ENCODE measurements at places on chromosomes 6 and 20.

DNA sequence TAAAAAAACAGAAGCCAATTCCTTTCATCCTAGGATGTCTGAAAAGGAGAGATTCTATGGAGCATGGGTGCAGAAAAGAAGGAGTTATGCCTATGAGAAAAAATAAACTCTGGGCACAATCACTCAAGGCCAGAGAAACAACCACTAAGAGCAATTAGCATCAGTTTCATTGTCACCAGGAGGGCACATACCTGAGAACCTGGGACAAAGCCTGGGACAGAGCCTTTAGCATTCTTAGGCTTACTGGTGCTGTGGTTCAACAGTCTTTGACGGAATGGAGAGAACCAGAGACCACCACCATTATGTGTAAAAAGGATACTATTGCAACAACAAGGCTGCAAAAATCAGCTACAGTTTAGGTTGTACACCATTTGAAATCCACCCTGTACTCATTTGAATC is 29.4 kb upstream of the BCKDHB start:
- DNase-seq = no peak

DNA sequence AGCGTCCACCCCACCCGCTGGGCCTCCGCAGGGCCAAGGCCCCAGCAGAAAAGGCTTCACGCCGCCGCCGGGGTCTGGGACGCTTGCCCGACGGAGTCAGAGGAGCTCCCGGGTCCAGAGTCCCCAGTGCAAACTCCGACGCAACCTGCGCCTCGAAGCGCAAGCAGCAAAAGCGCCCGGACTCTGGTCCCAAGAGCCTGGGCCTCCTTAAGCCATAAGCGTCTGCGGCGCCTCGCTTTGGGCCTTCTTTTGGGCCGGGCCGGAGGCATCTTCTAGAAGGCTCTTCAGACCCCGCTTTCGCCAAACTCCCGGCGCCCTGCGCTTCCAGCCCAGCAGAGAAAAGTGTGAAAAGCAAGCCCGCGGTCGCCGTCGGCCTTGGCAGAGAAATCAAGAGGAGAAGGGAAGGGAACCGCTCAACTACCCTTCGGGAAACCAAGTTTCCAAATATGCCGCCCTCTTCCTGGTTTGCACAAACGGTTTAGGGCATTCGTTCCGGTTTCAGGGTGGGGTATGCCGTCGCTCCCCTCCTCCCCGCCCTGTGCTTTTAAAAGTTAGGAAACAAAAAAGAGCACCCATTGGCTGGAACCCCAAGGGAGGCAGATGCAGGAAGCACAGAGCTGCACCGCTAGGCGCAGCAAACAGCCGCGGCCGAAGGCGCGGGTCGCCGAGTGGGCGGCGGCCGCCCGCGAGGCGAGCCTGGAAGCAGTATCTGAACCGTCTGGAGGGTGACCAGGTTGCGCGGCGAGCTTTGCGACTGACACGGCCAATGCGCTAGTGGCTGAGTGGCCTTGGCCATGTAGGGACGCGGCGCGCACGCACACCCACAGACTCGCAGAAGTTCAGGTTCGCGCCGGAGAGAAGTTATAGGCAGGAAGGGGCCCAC is 1.2 kb downstream of the TBX18 start:
- DNase-seq = no peak

- DNase-seq = no peak
Measured at GRCh38 chr6:160263196-160263939, 4.7 kb upstream of the SLC22A2 start.

- DNase-seq = no peak
Measured at GRCh38 chr20:60334911-60335310, 376.7 kb downstream of the CDH26 start.

- no peak for DNase-seq
Measured at GRCh38 chr6:158168040-158168289, at the start of gene SERAC1. TSS of gene SERAC1 (minus strand) at chr6:158168262. CDS start at chr6:158158363, 9,899 bp downstream.

- no peak for DNase-seq
Measured at GRCh38 chr6:4091941-4092340, 13.0 kb upstream of the FAM217A start.

GRCh38 chr6:88371480-88371879 is 205.3 kb upstream of the CNR1 start:
- DNase-seq = no peak

DNA sequence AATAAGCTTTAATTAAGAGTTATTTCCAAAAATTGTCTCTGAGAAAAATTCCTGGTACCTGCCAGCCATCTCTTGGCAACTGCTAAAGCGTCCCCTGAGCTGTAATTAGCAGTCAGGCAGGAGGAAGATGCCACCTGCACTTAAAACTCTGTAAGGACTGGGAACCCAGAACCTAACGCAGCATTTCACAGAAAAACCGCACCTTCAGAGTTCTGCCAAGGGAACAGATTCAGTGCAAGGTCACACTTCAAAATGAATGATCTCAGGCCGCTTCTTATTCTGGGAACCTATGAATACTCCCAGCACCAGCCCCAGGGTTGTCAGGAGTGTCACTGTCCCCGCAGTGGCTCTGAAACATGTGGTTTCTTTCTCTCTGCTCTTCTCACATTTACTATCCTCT is 36.7 kb downstream of the INSM1 start:
- DNase-seq = no peak

DNA sequence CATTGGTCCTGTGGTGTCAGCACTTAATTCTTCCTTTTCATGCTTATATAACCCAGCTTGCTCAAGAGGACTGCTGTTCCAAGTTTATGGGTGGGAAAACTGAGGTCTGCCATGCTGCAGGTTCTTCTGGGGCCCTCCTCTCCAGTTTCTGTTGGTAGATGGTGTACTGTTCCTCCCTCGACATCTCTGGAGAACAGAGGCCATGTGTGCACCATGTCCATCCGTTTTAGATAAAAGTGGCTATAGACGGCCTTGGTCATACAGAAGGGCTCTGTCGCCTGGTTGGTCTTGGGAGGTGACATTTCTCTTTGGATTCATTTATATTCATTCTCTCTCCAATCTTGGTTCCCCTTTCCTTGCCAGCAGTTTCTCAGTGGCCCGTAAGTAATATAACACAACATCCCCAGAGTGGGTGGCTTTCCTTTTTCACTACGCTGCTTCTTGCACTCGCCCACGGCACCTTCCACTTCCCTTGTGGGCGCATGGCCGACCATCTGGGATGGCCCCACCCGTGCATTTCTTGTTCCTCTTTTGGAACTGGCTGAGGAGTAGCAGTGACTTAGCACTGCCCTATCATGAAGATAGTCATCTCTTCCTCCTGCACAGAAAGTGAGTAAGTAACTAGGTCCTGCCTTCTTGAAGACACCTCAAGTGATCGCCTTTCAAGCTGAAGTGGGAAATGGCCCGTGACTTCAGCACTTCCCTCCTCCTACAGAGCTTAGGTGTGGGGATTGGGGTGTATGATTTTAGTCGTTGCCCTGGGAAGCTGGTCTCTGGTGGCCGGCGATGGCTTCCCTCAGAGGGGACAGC is 94.2 kb downstream of the RREB1 start:
- DNase-seq = no peak

GRCh38 chr6:36376742-36377141 is 10.7 kb downstream of the ETV7 start:
- DNase-seq = no peak

DNA sequence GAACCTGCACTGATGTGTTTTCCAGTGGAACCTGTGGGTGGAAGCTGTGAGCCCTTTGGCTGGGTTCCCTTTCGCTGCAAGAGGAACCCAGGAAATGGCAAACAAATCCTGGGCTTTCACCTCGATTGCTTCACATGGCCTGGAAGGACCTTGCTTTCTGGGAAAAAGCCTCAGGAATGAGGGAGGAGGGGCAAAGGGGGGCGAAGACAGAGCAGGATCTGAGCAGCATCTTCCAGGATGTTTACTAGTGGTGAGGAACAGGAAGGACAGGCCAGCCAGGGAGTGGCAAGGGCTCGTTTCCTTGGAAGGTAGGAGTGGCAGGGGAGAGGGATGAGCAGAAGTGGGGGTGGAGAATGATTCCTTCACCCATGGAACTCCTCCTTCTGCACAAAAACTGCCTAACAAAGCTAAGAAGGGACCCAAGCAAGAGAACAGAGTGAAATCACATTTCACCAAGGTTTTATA is 5.9 kb downstream of the SLC2A10 start:
- DNase-seq = no peak

DNA sequence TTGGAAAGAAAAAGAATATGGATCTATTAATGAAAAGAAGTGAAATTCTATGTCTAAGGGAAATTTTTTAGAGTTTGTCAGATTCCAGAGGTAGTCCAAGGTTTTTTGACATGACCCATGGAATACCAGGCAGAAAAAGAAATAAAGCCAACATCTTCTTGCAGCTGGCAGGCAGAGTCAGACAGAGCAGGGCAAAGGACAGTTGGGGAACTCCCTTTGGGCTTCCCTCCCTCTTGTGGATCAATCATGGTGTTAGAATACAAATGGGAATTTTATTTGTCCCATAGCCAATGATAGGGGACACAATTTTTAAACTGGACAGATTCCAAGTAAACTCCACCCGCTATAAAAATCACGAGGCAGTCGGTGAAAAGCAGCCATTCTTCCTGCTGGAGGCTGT is 92.1 kb upstream of the TAB2 start:
- no peak for DNase-seq

GRCh38 chr6:921400-921799 is 228.5 kb upstream of the EXOC2 start:
- DNase-seq = no peak

DNA sequence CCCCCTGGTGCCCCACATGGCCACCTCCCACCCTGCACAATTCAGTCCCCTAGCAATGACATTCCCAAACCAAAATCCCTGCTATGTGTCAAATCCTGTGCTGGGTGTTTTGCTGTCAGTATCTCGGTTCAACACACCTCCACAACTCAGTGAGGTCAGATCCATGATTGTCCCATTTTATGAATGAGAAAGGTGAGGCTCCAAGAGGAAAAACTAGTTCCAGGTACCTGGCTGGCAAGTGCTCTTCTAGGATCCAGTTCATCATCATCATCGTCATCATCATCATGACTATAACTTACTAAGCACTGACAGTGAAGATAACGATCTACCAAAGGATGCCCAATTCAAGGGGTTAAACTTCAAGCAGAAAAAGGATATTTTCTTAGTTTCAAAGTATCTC is 15.2 kb downstream of the ID1 start:
- no peak for DNase-seq

- no peak for DNase-seq
Measured at GRCh38 chr6:475314-475713, 83.8 kb downstream of the IRF4 start.

DNA sequence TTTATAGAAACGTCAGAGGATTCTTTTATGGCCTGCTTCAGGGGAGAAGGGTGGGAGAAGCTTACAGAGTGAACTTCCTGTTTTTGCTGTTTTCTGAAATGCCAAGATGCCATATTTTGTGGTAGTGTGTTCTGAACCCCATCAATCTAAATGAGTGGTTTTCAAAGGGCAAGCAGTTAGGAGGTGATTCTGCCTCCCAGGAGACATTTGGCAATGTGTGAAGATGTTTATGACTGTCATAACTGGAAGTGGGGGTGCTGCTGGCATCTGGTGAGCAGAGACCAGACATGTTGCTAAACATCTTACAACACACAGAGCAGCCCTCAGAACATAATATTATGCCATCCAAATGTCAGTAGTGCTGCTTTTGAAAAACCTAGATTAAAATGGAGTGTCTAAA is 6.0 kb upstream of the PRL start:
- DNase-seq = no peak

DNA sequence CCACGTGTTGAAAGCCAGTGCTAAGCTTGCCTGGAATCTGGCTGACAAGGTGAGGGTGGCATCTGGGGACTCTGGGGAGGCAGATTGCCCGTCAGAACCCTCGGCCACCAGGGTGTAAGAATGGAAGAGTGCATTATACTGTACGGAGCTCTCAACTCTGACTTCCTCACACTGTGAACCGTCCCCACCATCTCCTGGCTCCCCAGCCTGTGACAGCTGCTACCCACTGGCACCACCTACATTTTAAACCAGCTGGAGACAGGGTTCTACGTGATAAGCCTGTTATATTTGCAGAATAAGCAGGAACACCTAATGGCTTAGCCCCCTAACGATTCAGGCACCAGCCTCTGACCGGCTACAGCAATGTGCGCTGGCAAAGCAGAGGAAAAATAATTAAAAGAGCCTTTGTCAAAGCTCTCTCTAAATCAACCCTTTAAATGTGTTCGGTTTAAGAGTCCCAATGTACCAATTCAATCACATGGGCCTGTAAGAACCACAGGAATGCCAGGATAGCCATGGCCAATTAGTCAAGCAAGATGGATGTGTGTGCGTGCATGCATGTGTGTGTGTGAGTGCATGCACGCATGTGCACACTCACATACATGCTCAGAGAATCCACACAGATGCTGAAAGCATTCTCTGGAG is 89.1 kb upstream of the TAB2 start:
- no peak for DNase-seq

DNA sequence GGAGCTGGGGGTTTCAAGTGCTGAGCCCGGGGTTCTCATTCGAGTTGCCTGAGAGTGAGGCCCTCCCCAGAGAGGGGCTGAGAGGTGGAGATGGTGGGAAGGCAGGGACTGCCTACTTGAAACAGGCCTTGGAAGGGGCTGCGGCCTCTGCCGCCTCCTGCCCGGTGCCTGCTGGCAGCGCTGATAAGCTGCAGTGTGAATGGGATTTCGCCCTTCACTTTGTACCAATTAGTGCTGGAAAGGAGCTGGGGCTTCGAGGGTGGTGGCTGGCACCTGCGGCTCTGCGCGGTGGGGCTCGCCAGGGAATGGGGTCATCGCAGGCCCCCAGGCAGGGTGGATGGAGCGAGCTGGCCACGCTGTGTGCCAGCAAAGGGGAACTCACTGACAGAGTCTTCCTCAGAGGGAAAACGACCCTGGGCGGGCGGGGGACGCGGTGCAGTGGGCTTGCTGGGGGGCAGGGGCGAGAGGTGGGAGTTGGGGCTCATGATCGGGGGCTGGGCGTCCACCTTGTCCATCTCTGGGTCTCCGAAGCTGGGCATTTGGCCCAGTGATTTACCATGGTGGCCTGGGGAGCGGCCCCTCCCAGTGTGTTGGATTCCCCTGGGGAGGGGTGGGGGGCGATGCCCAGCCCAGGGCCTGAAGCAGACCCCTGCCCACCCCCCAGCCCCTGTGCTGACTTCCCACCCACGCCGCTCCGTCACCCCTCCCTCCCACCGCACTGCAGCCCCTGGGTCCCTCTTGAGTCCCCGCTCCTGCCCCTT is 22.9 kb downstream of the COL20A1 start:
- no peak for DNase-seq
